ENCODE measurements at places on chromosomes 3 and 15. TPM values are rescaled to one million over a fixed set of nuclear protein-coding genes. Genes with fewer than 3 reads are reported as not detected.

The RLBP1 gene
- total RNA-seq: not detected

The TICRR gene
- 0.12 TPM for total RNA-seq

The LRTM1 gene
- not detected for total RNA-seq

The CIDEC gene
- total RNA-seq: 2.5 TPM

The DZIP3 gene
- total RNA-seq: 16.7 TPM

GRCh38 chr3:11155341-11156025 lies 1.2 kb downstream of the HRH1 start:
- peak; percentile 76 for DNase-seq

DNA sequence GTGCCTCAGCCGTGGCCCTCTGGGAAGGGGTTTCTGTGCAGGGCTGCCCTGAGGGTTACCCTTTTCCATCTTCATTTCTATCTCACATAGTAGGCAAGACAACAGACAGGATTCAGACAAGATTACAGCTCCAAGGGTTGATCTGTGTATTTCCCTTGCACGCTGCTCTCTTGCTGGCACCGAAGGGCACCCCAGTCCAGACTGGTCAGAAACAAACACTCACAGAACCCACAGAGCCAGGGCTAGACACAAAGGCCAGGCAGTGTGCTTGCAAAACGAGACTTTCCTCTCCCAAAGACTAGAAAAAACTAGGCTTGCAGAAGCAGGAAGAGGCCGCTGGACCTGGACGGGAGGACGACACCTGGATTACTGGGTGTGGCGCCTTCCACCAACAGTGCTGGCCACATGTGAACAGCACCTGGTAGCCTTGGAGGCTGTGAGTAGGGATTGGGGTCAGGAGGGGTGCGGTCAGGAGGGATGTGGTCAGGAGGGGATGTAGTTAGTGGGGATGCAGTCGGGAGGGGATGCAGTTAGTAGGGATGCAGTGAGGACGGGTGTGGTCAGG lies 96.8 kb downstream of the BDH1 start:
- no peak for DNase-seq

DNA sequence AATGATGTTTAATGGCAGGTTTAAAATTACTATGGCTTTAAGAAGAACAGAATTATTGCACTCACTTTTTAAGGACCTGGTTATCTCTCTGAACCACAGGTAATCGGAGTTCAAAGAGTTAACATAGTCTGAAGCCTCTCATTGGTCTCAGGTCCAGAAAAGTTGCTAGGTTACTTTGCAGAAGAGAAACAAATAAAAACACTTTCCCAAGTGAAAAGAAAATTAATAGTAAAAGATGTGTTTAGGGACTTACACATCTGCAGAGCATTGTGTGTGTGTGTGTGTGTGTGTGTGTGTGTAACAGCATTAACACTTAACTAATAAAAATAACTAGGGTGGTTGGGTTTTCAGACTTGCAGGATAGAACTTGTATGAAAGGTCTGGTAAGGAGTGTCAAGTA lies 1.0 kb downstream of the MASP1 start:
- no peak for DNase-seq

DNA sequence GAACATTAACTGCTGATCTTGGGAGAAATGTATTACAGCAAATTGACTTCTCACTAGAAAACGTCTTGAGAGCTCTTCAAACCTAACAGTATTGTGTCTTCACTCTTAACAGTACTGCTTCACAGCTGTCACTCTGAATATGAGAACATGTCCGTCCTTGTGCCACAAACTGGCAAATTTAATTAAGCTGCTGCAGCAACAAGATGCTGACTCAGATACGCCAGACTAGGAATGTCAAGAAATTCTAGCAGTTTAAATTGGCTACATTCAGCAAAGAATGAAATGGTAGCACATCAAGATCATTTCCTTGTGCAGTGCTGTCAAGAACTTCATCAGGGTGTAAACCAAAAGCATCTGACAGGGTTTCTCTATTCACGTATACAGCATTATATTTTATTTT lies 7.6 kb downstream of the ICE2 start:
- no peak for DNase-seq

DNA sequence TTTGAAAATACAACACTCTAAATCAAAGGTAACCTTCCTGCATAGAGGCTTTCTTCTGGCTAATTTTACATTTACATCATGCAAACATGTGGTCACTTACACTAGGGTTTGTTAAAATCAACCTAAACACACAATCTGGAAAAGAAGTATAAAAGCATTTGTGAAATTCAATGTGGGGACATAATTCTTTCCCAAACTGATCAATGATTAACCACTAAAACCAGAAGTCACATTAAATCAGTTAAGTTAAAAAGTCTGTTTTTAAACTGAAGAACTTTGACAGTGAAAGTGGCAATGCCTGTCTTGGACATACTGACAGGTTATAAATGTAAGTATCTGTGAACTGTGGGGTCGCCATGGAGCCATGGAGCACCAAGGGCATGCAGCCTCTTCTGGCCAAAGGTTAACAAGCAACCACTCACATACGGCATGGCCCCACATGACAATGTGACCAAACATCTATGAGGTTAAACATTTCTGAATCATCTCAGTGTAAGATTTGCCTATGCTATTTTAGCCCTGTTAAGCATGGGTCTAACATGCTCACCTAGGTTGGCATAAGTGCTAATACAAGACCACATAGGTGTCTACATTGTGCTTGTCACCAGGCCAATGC lies 278.2 kb downstream of the CTNNB1 start:
- no peak for DNase-seq

GRCh38 chr15:71792521-71792920 lies 17.8 kb upstream of the NR2E3 start:
- no peak for DNase-seq

GRCh38 chr3:70982700-70983140 lies 600.8 kb downstream of the FOXP1 start:
- DNase-seq: no peak

DNA sequence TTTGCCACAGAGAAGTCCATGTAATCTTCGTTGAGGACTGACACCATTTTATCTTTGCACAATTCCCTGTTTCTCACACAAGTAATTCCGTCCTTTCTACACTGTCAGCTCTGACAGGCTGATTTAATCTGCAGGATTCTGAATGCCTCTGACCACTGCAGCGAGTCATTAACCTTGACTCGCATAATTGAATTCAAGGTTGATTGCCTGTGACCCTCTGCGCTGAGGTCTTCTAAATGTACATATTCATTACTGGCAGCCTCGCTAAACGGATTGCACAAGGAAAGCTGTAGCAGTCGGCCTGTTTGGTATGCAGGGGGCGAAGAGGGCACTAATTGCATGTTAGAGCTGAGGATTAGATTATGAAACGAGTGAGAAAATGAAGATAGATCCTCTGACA lies 147.8 kb downstream of the SHOX2 start:
- no peak for DNase-seq

- DNase-seq: no peak
These were observed 524.9 kb upstream of the PROK2 start for GRCh38 chr3:72309661-72310418.

DNA sequence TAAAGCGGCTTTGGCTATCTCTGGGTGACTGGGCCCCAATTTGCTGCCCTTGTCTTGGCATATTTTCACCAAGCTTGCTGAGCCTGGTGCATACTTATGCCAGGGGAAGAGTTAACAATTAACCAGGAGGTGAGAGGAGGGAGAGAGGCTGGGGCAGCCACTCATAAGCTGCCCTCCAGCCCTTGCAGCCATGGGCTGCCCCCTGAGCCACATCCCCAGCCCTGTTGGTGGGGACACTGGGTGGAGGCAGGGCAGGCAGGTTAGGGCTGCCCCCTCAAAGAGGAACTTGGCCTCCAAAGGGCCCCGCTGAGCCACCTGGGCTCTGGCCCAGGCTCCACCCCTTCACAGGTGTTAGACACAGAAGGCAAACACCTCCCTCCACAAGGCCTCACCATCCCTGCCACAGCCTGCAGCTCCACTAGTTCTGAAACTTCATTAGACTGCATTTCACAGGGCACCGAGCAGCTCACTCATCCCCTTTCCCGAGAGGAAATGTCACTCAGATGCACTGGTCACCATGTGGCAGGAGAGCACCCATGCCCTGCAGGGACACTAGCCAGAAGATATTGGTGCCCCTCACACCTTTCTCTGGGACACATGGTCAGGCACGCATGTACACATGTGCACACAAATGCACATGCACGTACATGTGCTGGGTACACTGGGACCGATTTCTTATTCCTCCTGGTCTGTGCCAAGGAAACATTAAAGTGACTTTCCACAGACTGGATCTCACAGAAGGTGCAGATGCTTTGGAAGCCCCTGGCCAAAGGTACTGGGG lies 20.2 kb downstream of the AMOTL2 start:
- peak; percentile 30 for DNase-seq

DNA sequence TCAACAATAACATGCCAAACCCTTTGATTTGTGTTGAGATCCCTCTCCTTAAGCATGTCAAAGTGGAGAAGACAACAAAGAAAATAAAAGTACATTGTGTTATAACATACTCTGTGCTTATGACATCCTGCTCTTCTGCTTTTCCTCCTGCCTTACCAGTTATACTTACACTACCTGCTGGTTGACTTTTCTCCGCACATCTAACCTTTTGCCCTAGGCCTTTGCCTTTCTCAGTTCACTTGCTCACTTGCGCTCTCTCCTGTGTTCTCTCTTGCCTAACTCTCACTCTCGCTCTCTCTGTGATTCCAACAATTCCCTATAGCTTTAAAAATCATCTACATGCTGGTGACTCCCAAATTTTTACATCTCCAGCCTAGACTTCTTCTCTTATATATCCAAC lies 5.7 kb downstream of the DNAH12 start:
- DNase-seq: no peak

DNA sequence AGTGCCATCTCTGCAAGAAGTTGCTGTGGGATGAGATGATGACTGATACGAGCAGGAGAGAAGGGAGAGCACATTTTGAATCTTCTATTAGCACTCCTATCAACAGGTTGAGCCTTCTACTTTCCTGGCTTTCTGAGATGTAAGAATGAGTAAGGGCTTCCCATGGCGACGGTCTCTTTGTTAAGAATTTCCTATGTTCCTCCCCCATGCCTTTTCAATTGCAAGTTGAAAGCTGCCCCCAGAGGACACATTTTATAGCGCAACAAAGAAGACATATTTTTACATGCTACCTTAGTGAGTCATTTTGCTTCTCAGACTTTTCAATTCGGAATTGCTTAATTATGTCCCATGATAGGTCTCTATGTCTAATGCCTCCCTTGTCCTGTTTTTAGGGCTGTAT lies 71.3 kb upstream of the LRTM1 start:
- DNase-seq: no peak

DNA sequence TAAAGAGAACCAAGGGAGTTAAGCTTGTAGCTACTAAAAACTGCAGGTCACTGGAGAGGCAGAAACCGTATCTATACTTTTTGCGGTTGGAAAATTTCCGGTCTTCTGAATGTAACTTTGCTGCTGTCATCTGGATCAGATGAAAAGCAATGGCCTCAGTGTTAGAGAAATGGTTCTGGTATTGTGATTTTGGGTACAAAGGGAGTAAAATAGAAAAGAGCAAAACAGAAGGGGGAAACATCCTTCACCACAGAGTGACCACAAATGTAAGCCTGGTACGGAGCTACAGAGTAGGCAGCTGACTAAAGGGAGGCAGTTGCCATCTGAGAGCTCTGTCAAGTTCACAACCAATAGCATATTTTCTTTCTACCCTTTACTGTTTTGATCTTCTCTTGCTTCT lies 5.6 kb downstream of the CD96 start:
- no peak for DNase-seq

- DNase-seq: no peak
These were observed 59.9 kb upstream of the CORO2B start for GRCh38 chr15:68518785-68519430.

GRCh38 chr15:52749258-52749657 lies 40.9 kb downstream of the ONECUT1 start:
- no peak for DNase-seq

- no peak for DNase-seq
These were observed 8.1 kb downstream of the PLIN1 start for GRCh38 chr15:89670971-89671560.
